ENCODE measurements at places on chromosomes 1 and 21.

DNA sequence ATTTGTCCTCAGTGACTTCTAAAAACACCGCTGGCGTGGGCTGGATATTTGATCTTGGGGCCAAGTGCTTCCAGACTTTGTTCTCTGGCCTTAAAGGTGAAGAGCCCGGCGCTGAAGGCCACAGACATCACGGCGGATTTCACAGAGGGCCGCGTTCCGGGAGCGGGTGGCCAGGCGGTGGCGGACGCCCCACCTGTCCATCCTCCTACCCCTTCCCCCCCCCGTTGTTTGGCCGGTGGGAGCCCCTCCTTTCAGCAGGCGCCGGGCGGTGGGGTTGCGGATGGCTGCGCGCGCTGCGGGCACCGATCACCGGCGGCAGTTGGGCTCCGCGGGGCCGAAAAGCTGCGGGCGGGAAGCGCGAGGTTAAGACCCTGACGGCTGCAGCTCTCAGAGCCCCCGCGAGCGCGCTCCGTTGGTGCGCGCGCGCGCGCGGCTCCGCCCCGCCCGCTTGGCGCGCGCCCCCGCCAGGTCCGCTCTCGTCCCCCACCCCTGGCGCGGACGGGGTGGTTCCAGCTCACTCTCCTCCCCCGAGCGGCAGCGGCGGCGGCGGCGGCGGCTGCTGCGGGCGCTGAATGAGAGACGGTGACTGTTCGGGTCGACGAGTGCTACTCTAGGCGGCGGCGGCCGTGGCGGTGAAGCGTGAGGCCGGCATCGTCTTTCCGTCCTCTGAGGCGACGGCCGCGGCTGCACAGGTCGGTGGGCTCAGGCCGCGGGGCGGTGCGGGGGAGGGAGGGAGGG is at the start of gene RALGPS2:
Gene RALGPS2 (plus strand): TSS at position 517 of the 738 bp plus-strand sequence. CDS start 51,521 bp downstream, outside the sequence.
- peak within 1 kb of the TSS; percentile 95 for H3K27ac ChIP-seq
- H3K36me3 ChIP-seq, result no peaks in the 10 kb centered on the region
- no peaks in the 10 kb centered on the region for H3K27me3 ChIP-seq

DNA sequence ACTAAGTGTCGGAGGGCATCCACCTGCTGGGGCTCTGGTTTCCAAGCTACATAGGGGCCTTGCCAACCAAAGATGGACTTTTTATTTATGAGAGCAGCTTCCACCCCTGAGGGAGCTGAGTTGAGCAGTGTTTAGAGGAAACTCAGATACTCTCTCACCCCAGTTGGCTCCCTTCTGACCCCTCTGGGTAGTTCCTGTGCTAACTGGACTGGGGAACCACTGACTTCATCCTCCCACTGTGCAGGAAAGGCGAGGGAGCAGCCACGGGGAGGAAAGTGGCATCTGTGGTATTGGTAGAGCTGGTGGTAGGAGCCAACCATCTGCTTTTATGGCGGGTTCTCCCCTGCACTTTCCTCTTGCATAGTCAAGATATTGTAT is 70.4 kb downstream of the MPZL1 start:
- no peak for DNase-seq
- H3K27ac ChIP-seq, result no peak overlapping the region
- no peak overlapping the region for H3K4me3 ChIP-seq
- peaks cover 3% of the 10 kb centered on the region for H3K36me3 ChIP-seq
- H3K4me1 ChIP-seq, result peaks cover 9% of the 10 kb centered on the region

DNA sequence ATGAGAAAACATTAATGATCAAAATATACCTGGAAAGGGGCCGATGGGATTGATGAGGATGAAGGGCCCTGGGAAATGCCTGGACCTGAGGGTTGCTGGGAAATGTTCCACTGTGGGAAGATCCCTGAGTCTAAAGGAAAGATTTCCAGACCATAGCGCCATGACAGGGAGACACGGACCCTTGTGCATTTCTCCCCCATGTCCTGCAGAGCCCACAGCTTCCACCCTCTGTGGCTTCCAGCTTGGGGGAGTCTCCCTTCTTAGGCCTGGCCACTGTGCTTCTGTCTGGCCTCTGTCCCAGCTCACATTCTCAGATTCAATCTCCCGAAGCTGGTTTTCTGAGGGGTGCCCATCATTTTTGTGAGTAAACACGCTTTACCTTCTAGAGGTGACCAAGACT is 1.0 kb upstream of the PRAMEF12 start:
- no peaks in the 10 kb centered on the region for H3K4me1 ChIP-seq
- no peaks in the 10 kb centered on the region for H3K36me3 ChIP-seq
- no peaks in the 10 kb centered on the region for H3K27me3 ChIP-seq

- no peaks in the 10 kb centered on the region for H3K27me3 ChIP-seq
- DNase-seq, result no peak
- no peak overlapping the region for H3K27ac ChIP-seq
- H3K4me1 ChIP-seq, result no peaks in the 10 kb centered on the region
- H3K4me3 ChIP-seq, result no peak overlapping the region
- no peaks in the 10 kb centered on the region for H3K36me3 ChIP-seq
Observed at GRCh38 chr1:75980972-75981897, 49.0 kb upstream of the ASB17 start.

GRCh38 chr1:42876009-42876408 is 29.6 kb downstream of the ZNF691 start:
- H3K4me1 ChIP-seq, result no peaks in the 10 kb centered on the region
- H3K36me3 ChIP-seq, result no peaks in the 10 kb centered on the region
- no peak overlapping the region for H3K27ac ChIP-seq
- DNase-seq, result no peak
